ENCODE measurements at places on chromosomes 4 and X. TPM values are rescaled to one million over a fixed set of nuclear protein-coding genes. Genes with fewer than 3 reads are reported as not detected.

The HELQ gene
- total RNA-seq, result 15.5 TPM

- no peak for DNase-seq
Observed at GRCh38 chr4:2742081-2742822, 13.9 kb downstream of the TNIP2 start.

GRCh38 chr4:86376850-86377249 is 17.0 kb upstream of the MAPK10 start:
- no peak for DNase-seq

The EFHC2 gene
- 3.0 TPM for total RNA-seq

The DNAAF6 gene
- total RNA-seq, result not detected

DNA sequence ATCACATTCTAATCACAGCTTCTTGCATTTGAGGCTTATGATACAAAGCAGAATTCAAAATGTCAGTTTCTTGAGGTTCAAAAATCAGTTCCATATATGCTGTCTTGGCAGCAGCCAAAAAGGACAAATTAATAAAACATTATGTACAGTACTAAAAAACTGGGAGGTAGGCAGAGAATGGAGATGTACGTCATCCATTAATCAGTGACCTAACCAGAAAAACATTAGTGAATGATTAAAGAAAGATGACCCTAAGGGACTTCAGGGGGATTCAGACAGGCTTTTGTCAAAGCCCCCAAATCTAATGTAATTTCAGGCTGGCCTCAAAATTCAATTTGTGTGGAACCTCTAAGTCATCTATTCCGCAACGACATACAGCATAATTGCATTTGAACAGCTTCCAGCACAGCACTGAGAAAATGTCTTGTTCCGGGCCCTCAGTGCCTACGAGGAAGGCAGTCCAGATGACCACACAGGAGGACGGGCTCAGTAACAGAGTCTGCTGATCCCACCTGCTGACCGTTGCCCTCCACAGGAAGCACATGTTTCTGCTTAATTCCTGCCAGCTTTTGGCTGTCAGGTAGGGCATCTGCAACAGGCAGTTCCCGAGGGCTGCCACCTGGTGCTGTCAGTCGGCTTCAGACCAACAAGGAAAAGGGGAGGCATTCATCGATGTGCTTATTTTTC is 83.8 kb upstream of the HHIP start:
- no peak for DNase-seq

The EIF4E gene
- total RNA-seq, result 70.9 TPM

The FAM133A gene
- total RNA-seq, result not detected

DNA sequence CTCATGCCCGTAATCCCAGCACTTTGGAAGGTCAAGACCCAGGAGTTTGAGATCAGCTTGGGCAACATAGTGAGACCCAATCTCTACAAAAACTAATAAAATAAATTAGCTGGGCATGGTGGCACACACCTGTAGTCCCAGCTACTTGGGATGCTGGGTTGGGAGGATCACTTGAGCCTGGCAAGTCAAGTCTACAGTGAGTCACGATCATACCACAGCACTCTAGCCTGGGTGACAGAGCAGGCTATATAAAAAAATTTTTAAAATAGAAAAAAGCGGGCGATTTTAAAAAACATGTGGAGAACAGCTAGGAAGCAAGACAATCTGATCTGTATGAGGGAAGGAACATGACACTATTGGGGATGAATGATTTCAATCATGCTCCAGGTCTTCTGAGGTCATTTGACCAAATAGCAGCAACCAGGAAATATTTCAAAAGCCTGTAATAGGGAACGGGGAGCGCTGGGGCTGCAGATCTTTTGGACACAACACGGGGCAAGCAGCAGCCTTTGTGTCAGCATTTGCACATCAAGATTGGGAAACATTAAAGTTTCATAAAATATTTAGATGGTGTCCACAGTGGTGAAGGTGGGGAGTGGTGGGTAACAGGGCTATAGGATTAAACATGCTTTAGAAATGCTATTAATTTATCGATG is 48.3 kb upstream of the GUCY1A1 start:
- no peak for DNase-seq

The SLITRK2 gene
- 0.40 TPM for total RNA-seq

The TMEM271 gene
- total RNA-seq, result 0.91 TPM

DNA sequence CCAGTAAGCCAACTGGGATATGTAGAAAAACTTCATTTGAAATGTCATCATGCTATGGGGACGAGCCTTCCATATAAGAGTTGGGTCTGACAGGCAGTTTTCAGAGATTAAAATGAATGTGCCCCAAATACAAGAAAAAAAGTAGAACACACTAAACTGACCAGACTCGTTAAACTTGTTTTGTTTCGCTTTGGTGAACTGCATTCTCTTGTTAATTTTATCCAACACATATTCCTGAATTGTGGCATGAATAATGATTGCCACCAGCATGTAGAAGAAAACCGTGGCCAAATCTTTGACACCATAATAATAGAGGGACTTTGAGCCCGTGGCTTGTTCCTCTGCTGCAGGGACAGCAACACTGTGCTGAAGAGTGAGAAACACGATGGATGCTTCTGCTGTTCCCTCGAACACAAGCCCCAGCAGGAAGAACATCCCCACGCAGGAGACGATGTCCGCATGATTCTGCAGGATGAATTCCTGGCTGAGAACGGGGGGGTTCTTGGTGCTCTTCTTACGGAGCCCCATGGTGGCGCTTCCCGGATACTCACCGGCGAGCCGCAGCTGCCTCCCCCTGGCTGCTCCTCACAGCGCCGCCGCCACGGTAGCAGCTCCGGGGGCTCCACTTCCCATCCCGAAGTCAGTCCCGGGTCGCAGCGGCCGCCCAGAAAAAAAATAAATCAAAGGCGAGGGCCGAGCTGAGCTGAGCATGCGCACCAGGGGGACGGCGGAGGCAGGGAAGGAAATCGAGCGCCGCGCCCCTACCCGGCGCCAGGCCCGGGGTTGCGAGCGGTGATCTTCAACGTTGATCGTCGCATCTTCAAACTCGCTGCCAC is at the start of gene TRAM1L1:
TRAM1L1 (minus strand) TSS at position 711 of the 836 bp plus-strand sequence; CDS start at position 528, 183 bp downstream.
- peak; percentile 22 for DNase-seq

The DRP2 gene
- 1.9 TPM for total RNA-seq

DNA sequence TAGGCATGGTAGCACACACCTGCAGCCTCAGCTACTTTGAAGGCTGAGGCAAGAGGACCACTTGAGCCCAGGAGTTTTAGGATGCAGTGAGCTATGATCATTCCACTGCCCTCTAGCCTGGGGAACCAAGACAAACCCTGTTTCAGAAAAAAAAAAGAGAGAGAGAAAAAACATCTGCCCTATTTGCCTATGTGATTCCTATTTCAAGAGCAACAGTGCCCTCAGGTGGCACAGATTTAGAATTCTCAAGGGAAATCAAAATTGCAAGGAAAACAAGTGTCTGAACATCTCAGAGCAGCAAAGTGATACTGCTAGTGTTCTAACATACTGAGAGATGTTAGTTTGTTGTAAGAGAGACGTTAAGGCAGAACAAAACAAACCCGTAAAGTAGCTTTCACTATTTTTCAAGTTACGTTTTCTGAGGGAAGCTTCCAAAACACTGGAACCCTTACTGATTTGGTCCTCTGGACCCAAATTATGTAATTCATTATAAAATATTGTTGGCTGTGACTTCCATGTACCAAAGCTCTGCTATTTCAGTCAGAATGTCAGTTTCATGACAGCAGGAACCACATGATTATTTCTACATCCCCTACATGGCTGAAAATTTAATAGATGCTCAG is 7.9 kb downstream of the BDH2 start:
- peak; percentile 10 for DNase-seq

DNA sequence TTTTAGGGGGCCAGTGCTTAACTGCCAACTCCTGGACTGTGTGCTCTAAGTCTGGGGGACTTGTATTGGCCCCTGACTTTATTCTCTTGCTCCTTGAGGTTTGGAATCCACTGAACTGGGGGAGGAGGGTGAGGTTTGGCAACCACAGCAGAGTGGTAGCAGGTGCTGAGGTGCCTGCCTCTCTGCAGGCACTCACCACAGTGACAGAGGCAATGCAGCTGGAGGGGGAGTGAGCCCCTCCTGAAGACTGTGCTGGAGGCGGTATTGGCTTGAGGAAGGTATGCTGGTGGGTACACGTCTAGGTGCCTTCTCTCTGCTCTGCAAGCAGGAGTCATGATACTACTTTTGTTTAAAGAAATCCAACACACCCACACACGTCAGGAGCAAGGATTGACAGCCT is 24.6 kb downstream of the CFAP299 start:
- no peak for DNase-seq

GRCh38 chr4:33724685-33725084 is 2519.6 kb downstream of the ARAP2 start:
- DNase-seq, result no peak

GRCh38 chr4:142467088-142467487 is 379.0 kb downstream of the INPP4B start:
- no peak for DNase-seq

GRCh38 chr4:116358633-116359222 is 726.6 kb downstream of the TRAM1L1 start:
- peak; percentile 22 for DNase-seq

The ARHGAP36 gene
- 1.6 TPM for total RNA-seq

The TMEM154 gene
- 2.6 TPM for total RNA-seq

GRCh38 chr4:184329659-184330400 is 112.2 kb upstream of the ENPP6 start:
- peak; percentile 42 for DNase-seq

DNA sequence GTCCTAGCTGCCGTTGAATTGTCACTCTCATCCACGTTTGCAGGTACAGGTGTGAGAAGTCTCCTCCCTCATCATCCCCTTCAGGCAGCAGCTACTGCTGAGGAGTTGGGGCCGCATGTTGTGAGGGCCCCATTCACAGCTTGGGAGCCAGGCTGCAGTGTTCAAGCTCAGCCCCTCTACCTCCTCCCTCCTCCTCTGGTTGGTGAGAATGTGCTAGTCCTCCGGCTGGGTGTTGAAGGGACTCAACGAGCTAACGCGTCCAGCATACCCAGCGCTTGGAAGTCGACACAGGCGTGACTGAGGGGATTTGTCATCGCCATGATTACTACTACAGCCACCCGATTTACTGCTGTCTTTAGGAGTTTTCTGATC is 82.0 kb upstream of the PSAPL1 start:
- no peak for DNase-seq

DNA sequence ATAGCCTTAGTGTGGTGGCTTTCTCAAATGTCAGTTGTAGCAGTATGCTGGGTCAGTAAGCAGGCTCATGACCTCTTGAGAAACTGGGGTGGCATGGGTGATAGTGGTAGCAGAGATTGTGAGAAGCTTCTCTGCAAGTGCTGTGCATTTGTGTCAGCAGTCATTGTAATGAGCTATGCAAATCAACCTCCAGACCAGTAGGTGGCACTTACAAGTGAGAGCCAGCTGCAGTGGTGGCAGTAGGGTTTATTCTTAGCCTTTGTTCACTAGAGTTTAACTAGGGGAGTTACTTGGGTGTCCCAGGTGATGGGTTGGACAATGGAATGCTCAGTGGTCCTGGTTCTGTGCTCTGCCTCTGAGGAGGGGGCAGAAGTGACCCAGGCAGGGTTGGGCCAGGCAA is 818.7 kb downstream of the PCDH7 start:
- no peak for DNase-seq

GRCh38 chr4:164847016-164847415 is 30.0 kb upstream of the APELA start:
- no peak for DNase-seq

The RBMXL3 gene
- 1.4 TPM for total RNA-seq

DNA sequence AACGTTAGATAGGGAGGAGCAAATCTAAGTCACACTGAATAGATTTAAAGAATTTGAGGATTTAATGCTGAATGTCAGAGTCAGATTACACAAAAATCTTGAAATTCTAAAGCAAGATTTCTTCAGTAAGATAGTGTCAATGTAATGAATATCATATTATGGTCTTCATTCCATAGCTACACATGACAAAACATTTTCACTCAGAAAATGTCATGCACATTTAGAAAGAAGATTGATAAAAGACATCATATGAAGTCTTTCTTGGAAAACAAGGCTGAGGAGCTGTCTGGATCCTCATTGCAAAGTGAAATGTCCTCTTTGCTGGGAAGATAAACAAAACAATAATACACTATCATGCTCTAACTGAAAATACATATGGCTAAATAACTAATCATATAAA is 1006.9 kb downstream of the PCDH7 start:
- DNase-seq, result no peak

- DNase-seq, result no peak
Observed at GRCh38 chrX:17854531-17854930, 6.6 kb downstream of the RAI2 start.

DNA sequence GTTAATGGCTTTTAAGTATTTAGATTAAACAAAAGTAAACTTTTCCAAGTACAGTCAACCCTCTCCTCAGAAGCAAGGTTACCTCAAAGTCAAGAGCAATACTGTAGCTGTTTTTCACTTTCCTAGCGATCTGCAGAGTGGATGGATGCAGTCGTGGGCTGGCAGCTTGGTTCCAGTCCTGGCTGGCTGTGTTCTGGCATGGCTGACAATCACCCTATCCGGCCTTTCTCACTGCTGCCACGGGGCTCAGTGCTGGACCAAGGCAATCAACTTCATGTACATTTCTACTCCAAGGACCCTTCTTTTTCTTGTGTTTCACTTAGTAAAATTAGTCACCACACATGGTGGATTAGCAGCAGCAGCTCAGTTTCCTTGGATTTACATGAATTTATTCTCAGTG is 208.3 kb downstream of the GABRB1 start:
- DNase-seq, result no peak

DNA sequence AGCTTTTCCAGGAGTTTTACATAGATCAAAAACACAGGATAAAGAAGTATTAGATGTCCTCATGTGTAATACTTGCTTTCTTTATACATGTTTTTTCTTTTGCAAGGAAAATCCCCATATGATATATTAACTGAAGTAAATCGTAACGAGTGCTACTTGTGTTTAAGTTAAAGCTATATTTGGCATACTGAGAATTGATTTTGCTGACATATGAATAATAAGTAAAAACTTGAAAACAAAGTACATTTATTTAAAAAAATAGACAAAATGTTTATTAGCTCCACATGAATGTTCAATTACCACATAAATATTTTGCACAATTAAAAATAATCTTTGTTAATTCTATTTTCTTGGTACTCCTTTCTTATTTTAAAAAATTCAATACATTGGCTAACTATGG is 884.7 kb downstream of the FSTL5 start:
- no peak for DNase-seq

The SCML2 gene
- 10.6 TPM for total RNA-seq

GRCh38 chr4:4849524-4850193 is 9.8 kb upstream of the MSX1 start:
- no peak for DNase-seq

Data from prostate gland (tissue), 2 donors.